ENCODE measurements at places on chromosomes 13 and 19.

- DNase-seq, result no peak
Observed at GRCh38 chr19:19056636-19057275, 7.0 kb upstream of the SLC25A42 start.

GRCh38 chr13:71643448-71643860 lies 223.6 kb downstream of the DACH1 start:
- DNase-seq, result no peak

DNA sequence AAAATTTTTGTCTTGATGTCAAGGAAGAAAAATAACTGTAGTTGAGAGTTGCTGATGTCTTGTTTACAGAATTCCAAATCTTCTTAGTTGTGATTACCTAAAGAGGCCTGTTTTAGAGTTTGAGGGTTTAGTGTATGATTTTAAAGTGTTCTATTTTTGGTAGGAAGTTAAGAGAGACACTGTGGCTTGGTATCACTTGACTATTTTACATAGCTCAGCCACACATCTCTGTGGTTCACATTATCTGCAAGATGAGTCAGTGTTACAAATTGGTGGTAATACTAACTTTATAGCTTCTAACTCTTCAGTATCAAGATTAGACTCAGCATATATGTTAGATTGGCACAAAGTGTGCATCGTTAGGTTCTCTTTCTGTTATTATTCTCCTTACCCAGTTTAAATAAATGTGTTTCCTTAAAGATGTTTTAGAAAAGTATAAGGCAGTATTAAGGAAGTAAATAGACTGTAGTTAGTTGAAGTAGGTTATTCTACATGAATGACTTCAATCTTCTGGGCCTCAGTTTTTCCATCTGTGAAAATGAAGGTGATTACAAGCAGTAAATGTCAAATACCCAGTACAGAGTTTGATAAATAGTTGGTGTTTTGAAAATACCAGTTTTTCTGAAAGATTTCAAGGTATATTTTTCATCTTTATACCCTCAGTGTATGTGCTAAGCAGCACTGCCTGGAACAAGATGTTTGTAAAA lies 33.4 kb downstream of the COG6 start:
- no peak for DNase-seq

DNA sequence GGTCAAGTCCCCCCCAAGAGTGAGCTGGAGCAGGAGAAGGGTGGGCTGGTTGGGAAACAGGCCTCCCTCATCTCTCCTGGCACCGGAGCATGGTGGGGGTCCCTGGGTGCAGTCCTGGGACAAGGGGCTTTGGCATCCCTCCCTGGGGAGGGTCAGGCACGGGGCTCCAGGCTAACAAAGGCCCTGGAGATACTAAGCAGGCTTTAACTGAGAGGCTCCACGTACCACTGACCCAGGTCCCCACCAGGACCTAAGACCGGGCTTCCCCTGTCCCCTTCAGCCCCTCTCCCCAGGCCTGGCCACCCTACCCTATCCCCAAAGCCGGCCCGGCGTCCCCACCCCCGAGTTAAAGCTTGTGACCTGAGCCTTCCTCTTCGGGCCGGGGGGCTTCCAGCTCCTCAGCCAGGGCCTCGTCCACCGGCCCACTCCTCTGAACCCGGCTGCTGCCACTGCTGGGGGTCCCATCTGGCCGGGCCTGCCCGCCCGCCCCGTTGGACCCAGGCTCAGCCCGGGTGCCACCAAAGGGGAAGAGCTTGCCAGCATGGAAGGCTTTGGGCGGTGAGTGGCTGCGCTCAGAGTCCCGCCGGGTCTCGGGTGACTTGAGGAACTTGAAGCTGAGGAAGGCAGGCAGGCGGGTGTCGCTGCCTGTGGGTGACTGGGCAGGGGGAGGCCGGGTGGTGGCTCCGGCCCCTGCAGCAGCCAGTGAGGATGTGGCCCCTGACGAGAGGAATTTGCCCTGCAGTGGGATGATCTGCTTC lies 10.1 kb downstream of the ANO8 start:
- DNase-seq, result no peak

DNA sequence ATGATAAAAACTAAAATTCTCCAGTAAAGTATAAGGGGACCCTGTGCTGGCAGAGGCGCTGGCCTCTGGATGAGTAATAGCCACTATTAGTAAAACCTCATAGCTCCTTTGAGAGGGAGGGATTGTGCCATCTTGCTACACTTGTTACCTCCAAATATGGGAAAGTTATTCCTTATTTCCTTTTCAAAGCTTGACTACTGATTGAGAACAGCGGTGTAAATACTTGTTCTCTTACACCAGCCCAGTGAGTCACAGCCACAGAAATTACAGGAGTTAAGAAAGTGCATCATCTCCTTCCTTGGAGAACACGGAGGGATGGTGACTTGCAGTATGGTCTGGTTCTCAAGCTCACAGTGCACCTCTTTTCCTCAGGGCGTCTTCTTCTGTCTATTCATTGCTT lies 379.0 kb downstream of the EFNB2 start:
- no peak for DNase-seq

DNA sequence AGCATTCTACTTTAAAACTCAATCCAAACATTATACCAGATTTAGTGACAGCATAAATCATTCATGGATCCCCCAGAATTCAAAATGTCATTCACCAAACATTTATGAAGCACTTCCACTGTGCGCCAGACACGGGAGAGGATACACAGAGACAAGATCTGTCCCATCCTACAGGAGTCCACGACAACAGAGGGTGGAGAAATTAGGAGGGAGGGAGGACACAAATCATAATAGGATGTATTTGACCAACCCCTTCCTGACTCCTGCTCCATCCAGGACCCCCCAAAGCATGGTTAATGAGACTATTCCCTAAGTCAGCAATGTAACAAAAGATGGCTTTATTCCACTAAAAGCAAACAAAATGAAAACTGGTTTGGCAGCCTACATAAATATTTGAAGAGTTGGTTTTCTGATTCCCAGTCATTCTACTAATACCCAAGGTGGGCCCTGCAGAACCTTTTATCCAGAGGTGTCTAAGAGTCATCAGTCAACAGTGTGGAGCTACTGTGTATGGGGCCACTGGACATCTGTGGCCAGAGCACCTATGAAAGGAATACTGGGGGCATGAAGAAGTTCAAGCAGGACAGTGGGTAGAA lies 62.8 kb upstream of the DOCK9 start:
- DNase-seq, result no peak

GRCh38 chr13:47005756-47006414 lies 109.0 kb upstream of the HTR2A start:
- DNase-seq, result no peak

- no peak for DNase-seq
Observed at GRCh38 chr13:43274881-43275280, 251.5 kb downstream of the DNAJC15 start.

GRCh38 chr13:78258304-78258703 lies 339.7 kb upstream of the EDNRB start:
- no peak for DNase-seq

DNA sequence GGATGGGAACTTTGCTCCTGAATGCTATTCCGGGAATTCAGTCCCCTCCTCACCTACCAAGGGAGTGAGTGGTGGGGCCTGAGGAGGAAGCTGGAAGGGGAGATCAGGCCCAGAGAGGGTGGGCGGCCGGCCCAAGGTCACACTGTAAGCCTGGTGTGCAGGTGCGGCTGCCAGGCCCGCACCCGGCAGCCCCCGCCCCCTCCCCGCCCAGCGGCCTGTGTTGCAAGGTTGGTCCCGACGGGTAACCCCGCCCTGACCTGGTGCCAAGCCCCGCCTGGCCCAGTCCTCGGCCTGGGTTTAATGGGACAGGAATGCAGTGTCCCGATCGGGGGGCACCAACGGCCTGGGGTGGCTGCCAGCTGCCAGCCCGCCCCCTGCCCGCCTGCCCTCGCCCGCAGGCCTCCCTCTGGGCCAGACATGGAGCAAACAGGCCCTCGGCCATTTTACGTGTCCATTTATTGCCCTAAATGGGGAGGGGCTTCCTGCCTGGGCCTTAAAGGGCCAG lies 5.5 kb downstream of the ZBTB7A start:
- no peak for DNase-seq

DNA sequence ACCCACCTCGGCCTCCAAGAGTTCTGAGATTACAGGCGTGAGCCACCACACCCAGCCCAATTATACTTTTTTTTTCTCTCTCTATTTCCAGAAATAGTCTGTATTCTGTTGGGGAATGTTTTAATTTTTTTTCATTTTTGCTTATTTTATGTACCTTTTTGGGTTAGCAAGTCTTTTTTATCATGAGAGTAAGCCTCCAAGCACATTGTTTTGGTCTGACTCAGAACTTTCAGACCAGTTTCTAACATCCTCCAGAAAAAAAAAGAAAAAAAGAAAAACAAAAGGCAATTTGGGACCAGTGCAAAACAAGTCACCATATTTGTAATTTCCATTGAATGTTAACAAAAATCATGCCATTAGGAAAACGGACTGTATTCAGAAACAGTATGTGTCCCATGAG lies 1465.5 kb downstream of the SLITRK5 start:
- no peak for DNase-seq

DNA sequence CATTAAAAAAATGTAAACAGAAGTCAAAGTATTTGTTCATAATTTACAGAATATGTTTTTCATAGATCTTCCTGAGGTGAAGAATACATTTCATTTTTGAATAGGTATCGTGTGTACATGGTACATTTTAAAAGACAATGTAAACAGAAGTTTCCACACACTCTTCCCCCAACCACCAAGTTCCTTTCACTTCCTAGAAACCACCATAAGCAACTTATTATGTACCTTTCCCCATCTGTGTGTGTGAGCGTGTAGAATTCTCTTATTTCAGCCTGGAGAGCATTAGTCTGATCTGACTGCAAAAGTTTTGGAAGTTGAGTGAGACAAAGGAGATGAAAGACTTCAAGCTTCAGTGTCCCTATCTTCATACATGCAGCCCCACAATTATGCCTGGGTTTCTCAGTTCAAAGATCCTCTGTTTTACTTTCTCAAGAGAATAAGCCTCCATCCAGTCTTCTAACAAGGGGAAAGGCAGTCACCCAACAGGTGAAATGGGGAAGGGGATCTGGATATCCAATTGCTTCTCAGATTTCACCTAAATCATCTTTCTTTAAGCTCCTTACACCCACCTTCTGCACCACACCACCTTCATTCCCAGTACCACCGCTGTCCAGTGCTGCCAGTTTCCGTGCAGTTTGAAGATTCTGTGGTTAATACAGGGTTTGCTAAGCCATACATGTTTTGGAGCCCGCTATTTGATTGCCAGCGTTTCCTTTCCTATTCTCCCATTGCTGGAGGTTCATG lies 2.1 kb downstream of the TEX30 start:
- DNase-seq, result no peak

DNA sequence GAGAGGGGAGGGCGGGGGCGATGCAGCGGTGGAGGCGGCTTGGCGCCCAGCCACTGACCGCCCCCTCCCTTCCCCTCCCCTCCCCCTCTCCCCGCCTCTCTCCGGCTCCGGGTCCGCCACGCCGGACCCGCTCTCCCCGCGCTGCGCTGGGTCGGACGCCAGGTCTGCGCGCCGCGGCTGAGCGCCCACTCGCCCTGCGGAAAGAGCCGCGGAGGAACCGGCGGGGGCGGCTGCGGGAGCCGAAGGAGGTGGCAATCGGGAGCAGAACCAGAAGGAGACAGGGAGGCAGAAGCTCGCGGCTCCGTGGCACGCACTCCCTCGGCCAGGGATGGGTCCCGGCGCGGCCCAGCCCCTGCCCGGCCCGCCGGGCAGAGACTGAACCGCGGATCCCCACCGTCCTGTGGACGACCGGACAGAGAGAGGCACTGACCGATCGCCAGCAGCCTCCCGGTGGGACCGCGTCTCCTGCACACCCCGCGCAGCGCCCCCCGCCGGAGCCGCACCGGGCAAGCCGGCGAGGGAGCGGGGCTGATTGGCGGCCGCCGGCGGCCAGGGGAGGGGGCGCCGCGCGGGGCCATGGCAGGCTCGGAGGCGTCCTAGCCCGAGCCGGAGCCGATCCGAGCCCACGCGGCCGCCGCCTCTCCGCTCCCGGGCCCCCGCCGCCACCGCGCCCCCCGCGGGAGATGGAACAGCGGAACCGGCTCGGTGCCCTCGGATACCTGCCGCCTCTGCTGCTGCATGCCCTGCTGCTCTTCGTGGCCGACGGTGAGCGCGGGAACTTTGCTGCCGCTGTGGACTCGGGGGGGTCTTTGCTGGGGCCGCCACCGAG lies at the start of gene VSTM2B:
TSS of gene VSTM2B (plus strand) at position 94 of the 829 bp plus-strand sequence. CDS start at position 684, 590 bp downstream.
- DNase-seq, result no peak

DNA sequence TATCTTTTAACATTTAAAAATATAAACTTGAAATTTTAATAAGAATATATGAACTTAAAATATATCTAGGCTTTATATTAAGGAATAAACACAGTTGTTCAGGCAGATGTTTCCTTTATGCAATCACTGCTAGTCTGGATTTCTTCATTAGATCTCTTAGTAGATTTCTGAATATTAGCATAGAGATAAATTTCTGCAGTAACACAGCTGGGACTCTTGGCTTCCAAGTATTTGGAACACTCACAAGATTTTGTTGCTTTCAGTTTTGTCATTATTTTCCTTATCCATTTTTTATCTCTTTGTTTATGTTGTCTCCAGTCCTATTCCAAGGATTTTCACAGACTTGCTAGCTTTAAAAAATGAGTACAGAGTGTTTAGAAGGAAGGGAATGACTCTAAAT lies 857.1 kb downstream of the GPC5 start:
- DNase-seq, result no peak

GRCh38 chr13:99741960-99742359 lies 229.6 kb downstream of the ZIC5 start:
- DNase-seq, result no peak

DNA sequence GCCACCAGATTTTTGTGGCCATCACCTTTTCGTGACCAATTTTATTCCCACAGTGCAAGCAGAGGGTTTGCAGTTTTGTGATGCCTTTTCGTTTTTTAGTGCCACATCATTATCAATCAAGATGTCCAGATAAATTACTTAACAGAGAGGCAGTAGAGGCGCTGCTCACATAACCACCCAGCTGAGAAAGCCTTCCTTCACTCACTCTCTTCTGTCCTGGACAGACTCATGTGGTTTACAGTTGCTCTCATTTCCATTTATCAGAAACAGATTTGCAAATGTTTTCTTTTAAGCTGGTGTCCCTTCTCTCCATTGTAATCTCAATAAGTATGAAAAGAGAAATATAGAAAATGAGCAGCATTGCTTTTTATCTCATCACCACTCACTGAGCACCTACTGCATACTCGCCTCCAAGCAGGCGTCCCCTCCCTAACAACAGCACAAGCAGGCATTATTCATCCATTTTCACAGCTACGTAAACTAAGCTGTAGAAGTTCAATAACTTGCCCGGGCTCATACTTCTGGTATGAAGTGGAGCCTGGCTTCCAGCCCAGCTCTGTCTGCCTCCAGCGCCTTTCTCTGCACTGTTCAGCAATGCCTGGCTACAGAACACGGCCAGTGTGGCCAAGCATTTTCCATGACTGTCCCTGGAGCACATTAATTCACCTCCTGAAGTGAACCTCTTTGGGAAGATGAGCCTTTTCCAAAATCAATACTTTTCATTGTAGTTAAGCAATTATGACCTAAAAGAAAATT lies 34.6 kb upstream of the KATNAL1 start:
- peak; percentile 11 for DNase-seq

Data from C1 segment of cervical spinal cord (tissue), 14 donors.